ENCODE measurements at places on chromosomes 12 and 14.

DNA sequence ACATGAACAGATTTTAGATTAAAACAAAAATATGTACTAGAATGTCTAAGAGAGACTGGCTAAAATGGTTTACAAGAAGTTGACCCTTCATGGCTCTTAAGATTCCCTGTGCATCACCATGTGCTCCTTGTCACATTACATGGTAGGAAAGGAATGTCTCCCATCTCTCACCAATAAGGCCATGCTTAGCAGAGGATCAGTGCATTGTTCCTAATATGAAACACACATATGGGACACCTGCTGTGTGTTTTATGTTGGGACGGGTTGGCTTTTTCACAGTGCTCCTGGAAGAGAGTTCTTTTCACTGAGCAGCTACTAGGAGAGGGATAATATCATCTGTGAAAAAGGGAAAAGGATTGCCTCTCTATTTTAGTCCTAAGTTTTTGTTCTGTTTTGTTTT is 9.6 kb downstream of the PFKM start:
- no peak for DNase-seq

GRCh38 chr12:68871921-68872320 is 61.0 kb downstream of the CPM start:
- no peak for DNase-seq

GRCh38 chr12:128387811-128388422 is 120.9 kb downstream of the TMEM132C start:
- no peak for DNase-seq

GRCh38 chr12:25843976-25844375 is 114.5 kb upstream of the RASSF8 start:
- DNase-seq: no peak

DNA sequence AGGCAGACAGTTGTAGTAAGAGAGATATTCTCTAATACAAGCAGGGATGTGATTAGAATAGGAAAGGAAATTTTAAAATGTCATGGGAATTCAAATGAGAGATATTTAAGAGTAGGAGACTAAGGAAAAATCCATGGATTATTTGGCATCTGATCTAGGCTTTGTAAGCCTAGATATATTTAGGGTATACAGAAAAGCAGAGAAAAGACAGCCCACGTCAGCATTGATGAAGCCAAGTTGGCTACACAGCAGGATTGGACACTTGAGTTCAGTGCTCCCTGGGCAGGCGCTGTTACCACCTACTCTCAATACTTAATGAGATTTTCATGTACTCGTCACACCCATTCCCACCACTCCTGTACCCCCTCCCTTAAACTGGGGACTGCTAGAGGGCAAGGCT is 1.7 kb upstream of the KCNJ8 start:
- DNase-seq: no peak

- DNase-seq: no peak
Observed at GRCh38 chr12:104669089-104669721, 212.5 kb downstream of the CHST11 start.

GRCh38 chr12:93970900-93971688 is 177.3 kb upstream of the PLXNC1 start:
- no peak for DNase-seq

- DNase-seq: no peak
Observed at GRCh38 chr12:79841248-79841877, 93.5 kb downstream of the PPP1R12A start.

DNA sequence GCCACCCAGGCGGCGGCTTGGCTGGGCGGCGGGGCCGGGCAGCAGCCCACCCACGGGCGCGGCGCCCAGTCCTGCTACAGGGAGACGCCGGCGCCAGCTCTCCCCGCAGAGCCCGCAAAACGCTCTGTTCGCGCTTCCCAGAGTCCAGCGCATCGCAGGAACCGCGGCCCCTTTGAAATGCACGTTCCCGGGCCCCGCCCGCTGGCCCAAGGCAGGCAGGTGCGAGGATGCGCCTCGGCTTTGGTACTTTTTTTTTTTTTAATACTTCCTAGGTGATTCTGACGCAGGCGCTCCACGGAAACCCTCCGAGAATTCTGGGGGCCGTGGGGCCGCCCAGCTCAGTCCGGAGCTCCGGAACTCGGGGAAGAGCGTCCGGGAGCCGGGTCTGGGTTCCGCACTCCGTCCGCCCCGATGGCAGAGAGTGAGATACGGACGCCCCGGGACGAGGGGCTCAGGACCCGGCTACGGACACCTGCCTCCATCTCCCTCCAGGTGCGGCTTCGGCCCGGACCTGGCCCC is 483 bp downstream of the POC1B start:
- no peak for DNase-seq

DNA sequence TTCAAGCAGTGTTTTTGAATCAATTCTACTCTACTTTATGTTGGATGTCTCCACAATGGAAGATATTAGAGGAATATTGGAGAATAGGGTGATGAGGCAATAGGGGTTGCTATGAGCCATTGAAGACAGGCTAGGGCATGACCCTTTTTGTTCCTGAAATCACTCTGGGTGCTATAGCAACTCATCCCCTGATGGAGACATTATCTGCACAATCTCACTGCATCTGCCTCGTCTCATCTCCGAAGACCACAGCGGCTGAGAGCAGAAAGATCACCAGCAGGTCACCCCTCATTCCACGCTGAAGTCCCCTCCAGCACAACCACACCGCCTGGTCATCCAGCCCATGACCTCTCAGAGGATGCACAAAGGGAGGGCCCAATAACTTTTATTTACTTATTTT is 150.4 kb upstream of the TMEM132C start:
- no peak for DNase-seq

- DNase-seq: no peak
Observed at GRCh38 chr14:102591372-102591943, 991 bp upstream of the RCOR1 start.

DNA sequence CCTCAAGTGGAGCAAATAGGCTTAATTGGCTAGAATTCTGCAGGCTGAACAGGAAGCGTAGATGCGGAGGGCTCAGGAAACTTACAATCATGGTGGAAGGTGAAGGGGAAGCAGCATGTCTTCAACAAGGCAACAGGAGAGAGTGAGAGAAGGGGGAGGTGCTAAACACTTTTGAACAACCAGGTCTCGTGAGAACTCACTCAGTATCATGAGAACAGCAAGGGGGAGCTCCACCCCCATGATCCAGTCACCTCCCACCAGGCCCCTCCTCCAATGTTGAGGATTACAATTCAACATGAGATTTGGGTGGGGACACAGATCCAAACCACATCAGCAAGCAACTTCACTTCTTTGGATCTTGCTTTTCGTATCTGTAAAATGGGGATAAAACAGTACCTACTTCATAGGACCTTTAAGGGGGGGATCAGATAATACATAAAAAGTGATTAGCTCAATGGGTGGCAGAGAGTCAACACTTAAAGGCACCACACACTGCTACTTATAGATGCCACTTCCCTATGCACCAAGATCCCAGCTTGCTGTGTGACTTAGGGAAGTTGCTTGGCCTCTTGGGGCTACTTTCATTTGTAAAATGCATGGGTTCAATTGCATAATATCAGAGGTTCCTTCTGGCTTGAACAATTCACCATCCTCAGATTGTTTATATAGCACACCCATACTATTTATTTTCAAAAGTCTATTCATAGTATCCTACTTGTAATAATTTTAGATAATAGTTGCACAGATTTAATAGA is 184.8 kb upstream of the RPH3A start:
- DNase-seq: no peak

DNA sequence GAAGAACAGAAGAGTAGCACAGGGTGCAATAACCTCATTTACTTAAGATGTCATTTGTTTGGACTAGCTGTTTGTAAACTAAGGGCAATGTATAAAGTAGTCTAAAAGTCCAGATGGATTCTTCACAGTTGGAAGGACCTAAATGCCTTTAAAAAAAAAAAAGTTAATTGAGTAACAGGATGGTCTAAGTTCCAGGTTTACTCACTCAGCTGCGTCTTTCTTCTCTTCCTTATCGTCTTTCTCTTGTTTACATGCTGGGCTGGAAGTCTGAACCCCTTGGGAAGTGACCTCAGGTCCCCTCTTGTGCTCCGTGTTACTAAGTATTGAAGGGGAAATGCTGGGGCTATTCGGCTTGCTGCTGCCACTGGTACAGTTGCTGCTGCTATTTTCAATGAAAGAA is 82.5 kb downstream of the SH2B3 start:
- no peak for DNase-seq

- DNase-seq: no peak
Observed at GRCh38 chr12:98513379-98514322, 1.7 kb upstream of the TMPO start.

- no peak for DNase-seq
Observed at GRCh38 chr14:83379436-83379835, 1845.8 kb upstream of the SEL1L start.

DNA sequence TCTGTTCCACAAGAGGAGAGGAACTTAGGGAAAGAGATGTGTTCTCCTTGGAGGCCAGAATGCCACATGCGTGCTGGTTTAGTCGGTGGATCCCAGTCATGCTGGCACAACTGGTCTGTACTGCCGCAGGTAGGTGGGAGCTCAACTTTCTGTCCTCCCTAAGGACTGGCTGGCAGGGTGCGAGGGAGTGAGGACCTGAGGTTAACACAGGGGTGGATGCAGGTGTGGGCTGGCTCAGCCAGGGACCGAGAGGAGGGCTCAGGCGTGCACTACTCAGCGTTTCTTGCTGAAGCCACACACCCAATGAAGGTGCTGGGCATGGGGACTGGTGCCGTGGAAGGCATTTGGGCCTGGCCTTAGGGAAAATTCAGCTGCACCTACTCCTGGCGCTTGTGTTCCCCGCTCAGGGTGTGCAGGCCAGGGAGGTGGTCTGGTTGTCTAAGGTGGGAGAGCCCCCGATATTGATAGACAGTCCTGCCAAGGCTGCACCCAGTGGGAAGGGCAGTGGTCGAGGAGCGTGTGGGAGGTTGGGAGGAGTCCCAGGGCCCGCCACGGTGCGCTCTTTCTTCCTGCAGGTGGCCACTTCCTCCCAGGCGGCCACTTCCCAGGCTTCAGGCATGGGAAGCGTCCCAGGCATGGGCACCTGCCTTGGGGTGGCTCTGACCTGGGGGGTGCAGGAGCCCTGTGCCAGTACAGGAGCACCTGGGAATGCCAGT is 138.4 kb downstream of the ADGRD1 start:
- DNase-seq: no peak

DNA sequence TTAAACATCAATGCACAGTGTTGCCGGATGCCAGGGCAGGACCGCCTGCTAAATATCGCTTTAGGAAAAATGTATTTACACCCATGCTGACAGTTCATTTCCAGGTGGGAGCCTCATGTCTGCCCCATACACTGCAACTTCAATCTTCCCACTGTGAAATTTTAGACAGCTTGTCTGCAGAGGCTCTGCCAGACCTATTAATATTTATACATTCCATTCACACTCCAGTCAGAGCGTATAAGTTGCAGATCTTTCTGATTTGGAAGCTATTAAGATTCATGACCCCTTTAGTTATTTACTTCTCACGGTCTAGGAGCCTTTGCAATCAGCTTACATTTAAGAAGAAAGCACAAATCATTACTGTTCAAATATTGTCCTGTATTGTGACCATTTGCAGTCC is 357.4 kb downstream of the ATP23 start:
- no peak for DNase-seq

GRCh38 chr14:104795781-104796686 is 486 bp upstream of the AKT1 start:
- no peak for DNase-seq

DNA sequence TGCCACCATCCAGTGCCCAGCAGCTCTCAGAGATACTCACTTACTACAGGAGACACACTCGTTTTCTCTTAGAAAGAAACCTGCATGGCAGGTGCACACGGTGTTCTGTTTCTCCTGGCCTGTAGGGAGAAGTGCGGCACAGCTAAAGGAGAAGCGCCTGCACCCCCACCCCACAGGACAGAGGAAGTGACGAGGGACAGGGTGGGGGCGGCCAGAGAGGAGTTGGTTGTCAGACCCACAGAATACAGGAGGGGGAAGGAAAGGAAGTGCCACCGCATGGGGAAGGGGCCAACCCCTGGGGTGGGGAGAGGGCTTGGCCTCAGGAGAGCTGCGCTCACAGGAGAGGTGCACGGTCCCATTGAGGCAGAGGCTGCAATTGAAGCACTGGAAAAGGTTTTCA is 8.8 kb downstream of the TNFRSF1A start:
- DNase-seq: no peak

DNA sequence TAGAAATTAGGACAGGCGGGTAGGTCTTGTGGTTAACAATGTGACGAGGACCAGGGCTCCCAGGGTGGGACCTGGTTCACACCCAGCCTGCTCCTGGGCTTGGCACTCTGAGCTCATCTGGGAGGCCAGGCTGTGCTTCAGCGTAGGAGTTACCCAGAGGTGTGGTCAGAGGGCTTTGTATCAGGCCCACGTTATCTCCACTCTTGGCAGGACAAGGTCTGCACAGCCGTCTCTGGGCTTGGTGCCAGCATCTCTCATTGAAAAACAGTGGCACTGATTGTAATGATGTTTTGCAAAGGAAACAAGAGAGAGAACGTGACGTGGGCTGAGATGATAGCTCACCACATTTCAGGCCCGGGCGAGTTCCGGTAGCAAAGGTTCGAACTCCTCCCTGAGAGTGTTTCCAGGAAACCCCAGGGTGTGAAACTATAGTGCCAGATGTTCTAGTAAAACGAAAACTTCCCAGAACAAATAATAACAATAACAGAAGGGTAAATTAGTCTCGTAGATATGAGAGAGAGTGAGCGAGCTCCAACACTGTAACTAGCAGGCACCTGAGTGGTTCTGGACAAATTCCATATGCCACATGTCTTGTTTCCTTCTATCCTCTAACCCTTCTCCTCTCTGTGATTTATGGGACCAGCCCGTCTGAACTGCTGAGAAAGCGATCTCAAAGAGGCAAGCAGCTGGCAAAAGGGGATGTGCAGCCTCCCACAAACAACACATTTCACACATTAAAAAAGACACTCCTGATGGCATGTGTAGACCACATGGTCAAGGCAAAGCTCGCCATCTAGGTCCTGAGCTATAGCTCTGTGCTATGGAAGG is 227.3 kb downstream of the KTN1 start:
- peak; percentile 41 for DNase-seq

DNA sequence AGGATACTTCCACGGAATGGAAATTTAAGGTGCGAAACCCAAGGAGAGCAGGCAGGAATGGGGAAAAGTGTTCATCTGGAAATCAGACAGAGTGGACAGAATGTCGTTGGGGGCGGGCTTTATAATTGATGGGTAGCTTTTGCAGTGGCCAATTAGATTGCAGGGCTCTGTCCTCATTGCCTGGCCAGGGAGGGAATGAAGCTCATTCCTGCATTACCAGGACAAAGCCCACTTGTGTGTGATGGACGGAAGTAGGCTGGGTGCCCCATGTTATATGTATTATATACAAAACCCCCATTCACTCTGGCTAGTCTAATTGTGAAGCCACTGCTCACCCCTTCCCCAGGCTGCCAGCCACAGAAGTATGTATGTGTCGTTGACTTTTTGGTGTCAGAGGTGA is 23.6 kb downstream of the ZNF664 start:
- DNase-seq: no peak

DNA sequence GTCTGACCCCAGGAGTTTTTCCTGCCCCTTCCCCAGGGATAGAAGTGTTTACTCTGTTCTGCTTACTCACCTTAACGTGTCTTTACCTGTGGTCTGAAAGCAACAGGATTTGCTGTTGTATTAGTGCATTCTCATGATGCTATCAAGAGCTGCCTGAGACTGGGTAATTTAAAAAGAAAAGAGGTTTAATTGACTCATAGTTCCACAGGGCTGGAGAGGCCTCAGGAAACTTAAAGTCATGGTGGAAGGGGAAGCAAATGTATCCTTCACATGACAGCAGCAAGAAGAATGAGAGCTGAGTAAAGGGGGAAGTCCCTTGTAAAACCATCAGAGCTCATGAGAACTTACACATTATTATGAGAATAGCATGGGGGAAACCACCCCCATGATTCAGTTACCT is 240.4 kb downstream of the SNAPC1 start:
- DNase-seq: no peak

GRCh38 chr12:19323805-19324204 is 115.5 kb upstream of the AEBP2 start:
- no peak for DNase-seq
